Activated CD4-positive, alpha-beta T cell treated with anti-CD3 and anti-CD28 coated beads, Interleukin-2, amount 50 U/mL, for 24 hours (primary cell): ENCODE measurements at places on chromosomes 6 and 20.

GRCh38 chr6:106799031-106799894 lies 169.9 kb downstream of the QRSL1 start:
- DNase-seq = no peak

- DNase-seq = no peak
Observed at GRCh38 chr6:150800674-150801314, 64.7 kb upstream of the MTHFD1L start.

GRCh38 chr6:138211048-138211581 lies 7.2 kb downstream of the PBOV1 start:
- no peak for DNase-seq

GRCh38 chr20:2687514-2687913 lies 5.1 kb upstream of the EBF4 start:
- no peak for DNase-seq

DNA sequence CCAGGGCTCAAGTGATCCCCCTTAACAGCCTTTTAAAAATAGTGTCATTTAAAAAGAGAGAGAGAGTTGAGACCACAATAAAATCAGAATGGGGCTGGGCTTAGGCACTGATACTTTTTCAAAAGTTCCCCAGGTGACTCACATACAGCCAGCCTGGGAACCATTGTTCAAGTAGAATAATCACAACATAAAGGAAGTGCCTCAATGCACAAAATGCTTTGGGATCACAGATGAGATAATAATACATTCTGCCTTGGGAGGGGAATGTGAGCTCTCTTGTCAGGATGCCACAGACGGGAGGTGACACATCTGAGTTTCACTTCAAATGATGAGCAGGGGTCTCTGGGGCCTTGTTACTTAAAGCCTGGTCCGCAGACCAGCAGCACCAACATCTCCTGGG lies 34.0 kb upstream of the GABRR1 start:
- DNase-seq = no peak

- DNase-seq = no peak
Observed at GRCh38 chr6:63705707-63706106, 70.1 kb downstream of the PHF3 start.

DNA sequence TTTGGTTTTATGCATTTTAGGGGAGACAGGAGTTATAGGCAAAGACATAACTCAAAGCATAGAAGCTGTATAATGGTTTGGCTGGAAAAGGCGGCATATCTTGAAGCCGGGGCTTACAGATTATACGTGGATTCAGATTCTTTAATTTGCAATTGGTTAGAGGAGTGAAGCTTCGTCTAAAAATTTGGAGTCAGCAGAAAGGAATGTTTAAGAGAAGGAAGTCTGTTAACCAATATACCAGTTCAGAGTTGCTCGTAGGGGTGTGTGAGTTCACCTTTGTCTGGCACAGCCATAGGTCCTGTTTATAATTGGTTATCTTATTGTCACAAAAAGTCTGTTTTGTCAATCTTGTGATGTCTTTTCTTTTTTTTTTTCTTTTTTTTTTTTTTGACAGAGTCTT lies 8.9 kb downstream of the ARHGAP40 start:
- DNase-seq = no peak

- no peak for DNase-seq
Observed at GRCh38 chr6:3231247-3232016, 4.0 kb upstream of the TUBB2B start.

DNA sequence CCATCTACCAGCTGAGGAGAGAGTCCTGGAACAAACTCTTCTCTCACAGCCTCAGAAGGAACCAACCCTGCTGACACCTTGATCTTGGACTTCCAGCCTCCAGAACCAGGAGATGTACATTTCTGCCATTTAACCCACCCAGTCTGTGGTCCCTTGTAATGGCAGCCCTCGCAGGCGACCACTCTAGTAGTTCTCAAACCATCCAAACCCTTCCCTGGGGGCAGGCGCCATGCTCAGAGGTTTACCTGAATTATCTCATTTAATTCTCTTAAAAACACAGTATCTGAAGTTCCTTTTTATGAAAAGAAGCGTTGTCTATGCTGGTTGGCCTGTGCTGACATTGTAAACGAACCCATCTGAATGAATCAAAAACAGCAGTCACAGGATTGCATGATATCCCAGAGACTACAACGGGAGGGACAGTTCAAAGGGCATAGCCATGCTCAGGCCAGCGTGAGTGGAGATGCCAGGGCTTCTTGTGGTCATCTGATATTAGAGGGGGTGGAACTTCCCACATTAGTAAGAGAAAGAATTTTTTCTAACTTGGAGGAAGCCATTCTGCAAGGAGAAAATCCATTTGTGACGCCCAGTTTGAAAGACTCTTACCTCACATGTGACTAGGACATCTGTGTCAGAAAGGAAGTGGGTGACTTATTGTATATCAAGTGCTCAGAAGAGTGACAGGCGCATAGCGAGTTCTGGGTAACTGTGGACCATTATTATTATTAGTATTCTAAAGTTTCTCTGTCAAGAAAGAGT lies 17.2 kb upstream of the TAGAP start:
- no peak for DNase-seq

- no peak for DNase-seq
Observed at GRCh38 chr6:112413780-112414179, 66.7 kb downstream of the RFPL4B start.

DNA sequence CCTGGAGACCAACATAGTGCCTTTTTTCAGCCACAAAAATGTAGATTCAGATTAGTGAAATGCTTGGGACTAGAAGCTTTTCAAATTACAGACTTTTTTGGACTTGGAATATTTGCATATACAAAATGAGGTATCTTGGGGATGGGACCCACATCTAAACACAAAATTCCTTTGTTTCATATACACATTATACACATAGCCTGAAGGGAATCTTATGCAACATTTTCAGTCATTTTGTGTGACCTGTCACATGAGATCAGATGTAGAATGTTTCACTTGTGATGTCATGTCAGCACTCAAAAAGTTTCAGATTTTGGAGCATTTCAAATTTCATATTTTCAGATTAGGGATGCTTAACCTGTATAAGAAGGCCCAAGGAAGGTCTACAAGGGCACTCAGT lies 44.5 kb upstream of the ALDH8A1 start:
- no peak for DNase-seq

DNA sequence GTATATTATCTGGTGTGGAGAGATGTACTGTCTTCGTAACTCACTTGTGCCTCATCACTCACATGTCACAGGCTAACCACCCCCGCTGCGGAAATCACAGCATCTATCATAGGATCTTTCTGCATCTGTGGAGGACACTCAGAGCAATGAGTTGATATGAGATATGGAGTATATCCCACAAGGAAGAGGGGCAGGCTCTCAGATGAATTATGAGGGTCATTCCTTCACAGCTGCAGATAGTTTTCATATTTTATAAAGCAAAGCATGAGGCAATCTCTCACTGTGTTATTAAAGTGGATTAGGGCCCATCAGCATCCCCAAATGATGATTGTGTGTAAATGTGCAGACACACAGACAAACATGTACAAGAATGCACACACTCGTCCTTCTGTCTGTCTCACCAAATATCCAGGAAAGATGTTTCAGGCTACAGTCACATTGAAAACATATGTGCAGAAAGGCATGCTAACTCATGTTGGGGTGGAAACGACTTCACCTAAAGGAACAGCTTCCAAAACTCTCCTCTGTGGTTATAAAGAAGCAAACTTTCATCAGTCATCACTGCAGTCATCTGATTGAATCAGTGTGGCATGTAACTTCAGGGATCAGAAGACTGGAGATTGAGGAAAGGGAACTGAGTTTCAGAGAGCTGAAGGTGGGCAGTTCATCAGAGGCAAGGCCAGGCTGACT lies 164.7 kb downstream of the FOXC1 start:
- DNase-seq = no peak

DNA sequence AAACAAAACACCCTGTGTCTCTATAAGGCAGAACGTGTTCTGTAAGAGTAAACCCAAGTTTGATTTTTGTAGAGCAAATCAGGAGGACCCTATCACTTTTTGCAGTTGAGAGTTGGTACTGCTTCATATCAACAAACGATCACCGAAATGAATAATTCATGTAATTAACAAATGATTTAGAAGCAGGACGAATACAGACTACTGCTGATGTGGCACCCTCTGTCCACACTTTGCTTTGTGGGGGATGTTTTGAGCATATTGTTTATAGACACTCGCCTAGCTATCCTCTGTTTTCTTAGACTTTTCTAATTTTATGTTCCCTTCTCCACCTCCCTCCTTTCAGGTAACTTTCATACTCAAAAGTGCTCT lies 1.5 kb downstream of the CD2AP start:
- no peak for DNase-seq

GRCh38 chr6:12709556-12710232 lies 6.9 kb upstream of the PHACTR1 start:
- DNase-seq = no peak

DNA sequence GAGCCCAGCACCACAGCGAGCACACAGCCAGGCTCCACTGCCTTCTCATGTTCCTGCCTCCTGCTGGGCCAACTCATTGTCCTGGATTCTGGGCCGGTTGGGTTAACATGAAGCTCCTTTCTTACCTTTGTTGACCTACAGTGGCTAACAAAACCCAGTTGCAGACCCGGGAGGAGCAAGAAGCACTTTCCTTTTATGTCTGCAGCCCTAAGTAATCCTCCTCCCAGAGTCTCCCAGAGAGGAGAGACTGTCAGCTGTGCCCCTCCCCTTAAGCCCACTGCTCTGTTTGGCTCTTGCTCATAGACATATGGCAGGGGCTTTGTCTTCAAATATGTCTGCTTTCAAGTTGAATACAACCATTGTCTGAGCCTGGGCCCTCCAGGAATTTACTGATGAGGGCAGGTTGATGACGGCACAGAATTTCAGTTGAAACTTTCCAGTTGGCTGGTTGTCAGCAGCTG lies 55.2 kb downstream of the PSMB1 start:
- DNase-seq = no peak

GRCh38 chr6:134211297-134211696 lies 106.6 kb downstream of the SGK1 start:
- no peak for DNase-seq

GRCh38 chr6:161459008-161459615 lies 185.3 kb upstream of the AGPAT4 start:
- DNase-seq = no peak

DNA sequence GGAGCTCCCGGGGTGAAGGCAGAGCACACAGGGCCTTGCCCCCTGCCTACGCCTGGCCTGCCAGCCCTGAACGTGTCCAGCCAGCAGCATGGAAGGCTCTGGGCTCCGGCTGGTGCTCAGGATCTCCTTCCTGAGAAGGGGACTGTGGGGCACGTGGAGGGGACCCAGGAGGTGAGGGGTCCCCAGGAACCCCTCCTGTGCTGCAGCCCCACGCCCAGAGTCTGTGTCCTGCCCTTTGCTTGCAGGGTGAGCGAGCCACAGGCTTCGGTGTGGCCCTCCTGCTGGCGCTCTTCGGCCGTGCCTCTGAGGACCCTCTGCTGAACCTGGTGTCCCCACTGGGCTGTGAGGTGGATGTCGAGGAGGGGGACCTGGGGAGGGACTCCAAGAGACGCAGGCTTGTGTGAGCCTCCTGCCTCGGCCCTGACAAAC lies 22.3 kb downstream of the NPEPL1 start:
- DNase-seq = no peak

- DNase-seq = peak; percentile 4
Observed at GRCh38 chr6:111057074-111057752, 30.1 kb upstream of the SLC16A10 start.

DNA sequence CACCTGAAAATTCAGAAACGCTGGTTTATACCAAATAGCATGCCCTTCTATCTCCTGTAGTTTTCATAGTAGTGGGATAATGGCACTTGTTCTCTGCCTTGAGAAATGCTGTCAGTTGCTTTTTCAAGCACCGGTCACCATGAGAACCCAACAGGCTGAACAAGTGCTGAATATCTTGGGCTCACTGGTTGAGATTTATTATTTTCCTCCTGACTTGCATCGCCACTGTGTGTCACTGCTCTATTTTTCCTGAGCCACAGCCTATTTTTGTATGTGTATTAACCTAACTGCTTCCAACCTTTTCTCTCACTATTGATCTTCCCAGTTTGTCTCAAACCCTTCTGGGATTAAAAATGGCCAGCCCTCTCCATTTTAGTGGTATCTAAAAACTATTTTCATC lies 71.9 kb downstream of the OPN5 start:
- DNase-seq = no peak

DNA sequence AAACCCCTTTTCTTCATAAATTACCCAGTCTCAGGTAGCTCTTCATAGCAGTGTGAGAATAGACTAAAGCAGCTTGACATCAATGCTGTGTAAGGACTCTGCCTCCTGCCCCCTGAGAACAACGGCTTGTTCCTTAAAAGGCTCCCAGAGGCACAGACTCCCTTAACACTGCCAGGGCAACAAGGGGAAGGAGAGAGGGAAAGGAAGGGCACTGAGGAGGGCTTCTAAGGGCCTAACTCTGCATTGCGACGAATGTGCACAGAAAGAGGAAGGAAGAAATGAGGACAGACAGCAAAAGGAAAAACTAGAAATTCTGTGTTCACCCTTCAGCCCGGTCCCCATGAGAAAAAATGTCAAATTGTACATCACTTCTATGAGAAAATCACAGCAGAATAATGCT lies 74.0 kb downstream of the AGPAT4 start:
- no peak for DNase-seq

- DNase-seq = peak; percentile 75
Observed at GRCh38 chr6:225121-225721, 67.1 kb upstream of the DUSP22 start.

- no peak for DNase-seq
Observed at GRCh38 chr6:25564943-25565342, 87.1 kb upstream of the SCGN start.

- no peak for DNase-seq
Observed at GRCh38 chr20:11130554-11131166, 456.9 kb upstream of the JAG1 start.

- DNase-seq = no peak
Observed at GRCh38 chr6:135493218-135493961, 4.2 kb downstream of the AHI1 start.

- DNase-seq = no peak
Observed at GRCh38 chr20:45576995-45577394, 2.1 kb downstream of the WFDC8 start.

GRCh38 chr6:105799056-105799455 lies 287.1 kb upstream of the PRDM1 start:
- no peak for DNase-seq

GRCh38 chr6:43086022-43086658 lies 10.0 kb downstream of the PTK7 start:
- no peak for DNase-seq

- DNase-seq = no peak
Observed at GRCh38 chr6:133079901-133080300, 161.3 kb upstream of the EYA4 start.

GRCh38 chr20:59850018-59850641 lies 83.3 kb downstream of the SYCP2 start:
- no peak for DNase-seq

DNA sequence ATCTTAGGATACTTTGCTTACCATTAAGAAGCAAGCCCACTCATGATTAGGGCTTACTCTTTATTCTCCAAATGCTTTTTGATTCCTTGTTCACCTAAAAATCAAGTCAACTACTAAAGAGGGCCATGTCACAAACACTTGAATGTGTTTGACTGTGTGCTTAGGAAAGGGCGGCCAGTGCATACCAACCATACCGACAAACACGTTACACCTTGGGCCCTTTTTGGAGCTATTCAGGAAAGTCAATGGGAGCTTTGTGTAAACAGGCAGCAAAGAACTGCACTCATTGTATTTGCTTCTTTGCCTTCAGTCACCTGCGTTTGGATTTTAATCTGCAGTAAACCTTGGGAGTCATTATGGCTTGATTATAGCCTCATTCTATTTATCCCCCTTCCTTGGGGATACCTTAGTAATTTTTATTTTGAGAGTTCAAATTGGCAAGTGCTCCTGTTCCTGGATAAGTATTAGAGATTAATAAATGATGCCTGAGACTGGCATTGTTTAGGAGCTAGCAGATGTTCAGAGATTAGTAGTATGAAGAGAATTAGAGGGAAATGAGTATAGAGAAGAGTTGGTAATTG lies 102.6 kb upstream of the HDGFL1 start:
- no peak for DNase-seq
